Stimulated activated CD4-positive, alpha-beta T cell treated with anti-CD3 and anti-CD28 coated beads, Interleukin-1b, Interleukin-23, amount 100 ng/mL, for 4 hours (primary cell): ENCODE measurements at places on chromosomes 5 and 9.

DNA sequence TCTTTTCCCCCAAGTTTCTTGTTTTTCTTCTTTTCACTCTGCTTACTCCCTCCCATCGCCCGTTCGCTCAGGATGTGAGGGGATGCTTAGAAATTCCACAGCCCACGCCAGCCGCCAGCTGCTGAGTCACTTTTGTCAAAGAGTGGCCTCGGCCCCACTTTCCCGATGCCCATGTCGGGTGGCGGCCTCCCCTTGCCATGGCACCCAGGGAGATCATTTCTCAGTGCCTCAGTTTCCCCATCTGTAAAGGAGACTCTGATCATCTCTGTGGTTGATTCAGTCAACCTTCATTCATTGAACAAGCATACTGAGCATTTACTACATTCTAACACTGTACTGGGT is 353 bp upstream of the PDGFRB start:
- DNase-seq: no peak

- DNase-seq: no peak
These were observed 4.8 kb downstream of the KIAA0825 start for GRCh38 chr5:94613583-94613982.

GRCh38 chr5:68074633-68075032 is 140.9 kb upstream of the PIK3R1 start:
- no peak for DNase-seq

GRCh38 chr9:130118841-130119518 is 53.2 kb upstream of the NCS1 start:
- no peak for DNase-seq

DNA sequence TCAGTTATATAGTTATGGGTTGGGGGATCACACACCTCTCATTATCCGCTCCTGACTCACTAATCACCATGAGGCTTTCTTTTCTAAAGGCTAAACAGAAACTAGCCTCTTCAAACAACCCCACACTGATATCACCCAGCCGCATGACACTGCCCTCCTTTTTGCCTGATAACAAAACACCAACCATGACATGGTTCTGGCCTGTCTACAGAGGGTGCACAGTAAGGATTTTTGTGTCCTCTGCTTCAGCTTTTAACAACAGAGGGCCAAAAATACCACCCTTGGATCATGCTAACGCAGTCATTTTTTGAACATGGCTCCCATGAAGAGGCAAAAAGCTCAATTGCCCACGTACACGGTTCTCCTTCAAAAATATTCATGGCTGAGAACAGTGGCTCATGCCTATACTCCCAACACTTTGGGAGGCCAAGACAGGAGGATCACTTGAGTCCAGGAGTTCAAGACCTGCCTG is 4.0 kb downstream of the CMBL start:
- DNase-seq: no peak
